K562 (cell line): ENCODE measurements at places on chromosomes 11 and 22.

- DNase-seq, result peak; percentile 83
Observed at GRCh38 chr11:57251491-57252104, 14.5 kb upstream of the APLNR start.

DNA sequence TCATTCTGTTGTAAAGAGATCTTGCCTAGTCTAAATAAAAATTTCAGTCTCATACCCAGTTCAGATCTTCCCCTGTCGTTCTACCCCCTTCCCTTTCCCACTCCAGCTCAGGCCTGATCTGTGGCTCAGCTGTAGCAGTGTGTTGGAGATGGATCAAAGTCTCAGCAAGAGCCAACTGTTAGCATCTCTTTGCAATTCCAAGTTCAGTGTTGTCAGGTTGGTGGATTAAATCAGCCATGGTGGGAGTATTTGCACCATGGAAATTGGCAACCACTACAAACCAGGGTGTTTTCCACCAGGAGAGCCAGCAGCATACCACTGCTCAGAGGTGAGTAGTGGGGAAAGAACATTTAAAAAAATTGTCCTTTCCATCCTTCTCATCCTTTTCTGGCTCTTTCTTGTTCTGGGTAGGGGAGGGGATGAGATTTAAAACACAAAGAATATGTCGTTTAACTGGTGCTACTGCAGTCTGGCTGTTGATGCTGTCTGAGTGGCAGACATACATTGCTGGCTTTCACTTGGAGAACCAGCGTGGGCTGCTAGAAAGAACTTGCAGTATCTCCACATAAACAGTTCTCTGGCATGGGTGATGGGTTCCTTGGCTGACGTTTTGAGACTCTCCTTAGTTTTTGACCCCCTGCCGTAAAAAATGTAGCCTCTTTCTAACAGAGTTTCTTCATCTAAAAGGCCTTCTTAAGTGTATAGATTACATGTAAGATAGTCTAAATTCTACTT is 514.1 kb downstream of the RAB38 start:
- DNase-seq, result no peak

DNA sequence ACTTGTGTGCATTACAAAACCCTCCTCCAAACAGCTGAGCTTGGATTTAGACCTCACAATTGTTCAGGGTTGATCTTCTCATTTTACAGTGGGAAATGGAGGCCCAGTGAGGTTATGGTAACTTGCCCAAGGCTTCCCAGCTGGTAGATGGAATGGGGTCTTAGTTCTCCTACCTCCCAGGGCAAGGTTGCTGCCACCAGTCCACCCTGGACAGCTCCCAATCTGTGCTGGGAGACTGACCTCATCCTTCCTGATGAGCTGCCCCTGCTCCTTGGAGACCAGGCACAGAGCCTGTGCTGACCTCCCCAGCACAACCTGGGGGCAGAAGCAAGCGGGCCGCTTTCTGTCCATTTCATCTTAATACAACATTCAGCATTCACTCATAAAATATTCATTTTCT is 190.7 kb downstream of the ST3GAL4 start:
- DNase-seq, result no peak

DNA sequence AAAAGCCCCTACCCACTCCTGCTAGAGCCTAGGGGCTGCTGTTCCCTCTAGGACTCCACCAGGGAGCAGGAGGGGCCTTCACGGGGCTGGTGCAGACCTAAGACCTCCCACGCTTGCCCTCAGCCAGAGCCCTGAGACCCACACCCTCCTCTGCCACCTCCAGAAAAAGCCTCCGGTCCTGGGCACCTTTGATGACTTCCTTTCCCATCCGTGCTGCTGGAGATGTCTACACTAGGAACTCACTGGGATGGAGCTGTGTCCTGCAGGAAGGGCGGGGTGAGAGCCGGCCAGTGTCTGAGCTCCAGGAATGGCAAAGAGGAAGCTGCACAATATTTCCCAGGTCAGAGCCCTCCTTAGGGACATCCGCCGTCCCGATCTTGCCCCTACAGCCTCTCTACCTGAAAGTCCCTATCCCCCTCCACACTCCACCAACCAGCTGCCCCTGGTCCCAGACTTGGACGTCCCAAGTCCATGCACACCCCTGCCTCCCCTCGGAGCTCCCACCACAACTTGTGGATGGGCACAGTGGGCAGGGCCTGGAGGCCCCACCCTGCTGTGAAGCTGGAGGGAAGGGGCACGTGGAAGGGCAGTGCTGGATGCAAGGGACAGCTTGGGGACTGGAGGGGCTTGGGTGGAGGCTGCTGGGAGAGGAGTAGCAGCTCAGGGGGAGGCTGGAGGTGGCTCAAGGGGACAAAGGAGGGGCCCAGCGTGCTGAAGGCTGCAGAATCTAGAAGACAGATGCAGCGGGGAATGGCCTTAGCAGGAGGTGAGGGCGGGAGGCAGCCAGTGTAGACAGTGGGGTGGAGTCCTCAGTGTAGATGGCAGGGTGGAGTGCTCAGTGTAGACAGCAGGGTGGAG is 13.5 kb upstream of the LRP5 start:
- no peak for DNase-seq

GRCh38 chr11:19895776-19896175 is 183.1 kb downstream of the NAV2 start:
- DNase-seq, result no peak

DNA sequence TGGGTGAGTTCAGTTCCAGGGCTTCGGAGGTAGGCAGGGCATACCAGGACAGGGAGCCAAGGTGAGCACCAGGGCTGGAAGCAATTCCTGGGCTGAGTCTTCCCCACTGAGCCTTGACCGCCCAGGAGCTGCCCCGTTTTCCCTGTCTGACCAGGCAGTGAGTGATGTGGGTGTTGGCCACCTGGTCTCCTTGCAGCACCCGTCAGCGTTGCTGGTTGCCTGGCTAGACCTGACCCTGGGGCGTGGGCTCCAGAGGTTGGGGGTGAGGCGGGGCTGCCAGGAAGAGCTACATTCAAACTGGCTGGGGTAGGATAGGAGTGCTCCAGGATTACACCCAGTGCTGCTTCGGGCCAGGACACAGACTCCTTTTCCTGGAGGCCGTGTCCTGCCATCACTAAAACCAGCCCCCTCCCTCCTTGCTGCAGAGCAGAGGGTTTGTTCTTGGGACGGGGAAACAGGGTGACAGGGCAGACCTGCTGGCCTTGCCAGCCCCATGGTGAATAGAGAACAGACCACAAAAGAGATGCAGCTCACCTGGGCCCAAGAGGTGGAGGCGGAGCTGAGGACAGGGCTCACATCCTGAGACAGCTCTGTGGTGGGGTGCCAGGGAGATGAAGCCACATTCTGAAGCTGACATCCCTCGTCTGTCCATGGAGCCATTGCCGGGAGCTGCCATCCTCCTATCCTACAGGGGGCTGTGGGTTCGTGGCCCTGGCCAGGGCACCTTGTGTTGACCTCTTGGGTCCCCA is 14.2 kb downstream of the INCENP start:
- no peak for DNase-seq

DNA sequence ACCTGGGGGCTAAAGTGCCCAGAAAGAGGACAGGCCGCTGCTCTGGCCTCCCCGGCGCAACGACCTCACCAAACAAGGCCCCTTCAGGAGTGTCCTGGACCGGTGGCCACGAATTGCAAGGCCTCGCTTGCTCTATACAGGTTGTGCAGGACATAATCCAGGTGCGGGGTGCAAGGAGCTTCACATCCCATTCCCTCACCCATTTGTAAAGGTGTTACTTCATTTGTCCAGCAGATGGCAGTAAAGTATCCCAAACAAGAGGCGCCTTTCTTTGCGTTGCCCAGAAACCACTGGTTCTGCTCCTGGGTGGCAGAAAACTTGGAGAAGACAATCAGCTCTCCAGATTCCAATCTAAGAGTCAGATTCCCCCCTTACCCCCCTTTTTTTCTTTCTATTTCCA is 35.9 kb upstream of the PRDM11 start:
- peak; percentile 70 for DNase-seq

- DNase-seq, result no peak
Observed at GRCh38 chr11:113444502-113445123, 30.6 kb downstream of the DRD2 start.

GRCh38 chr11:36233204-36233603 is 56.0 kb downstream of the COMMD9 start:
- DNase-seq, result no peak

GRCh38 chr11:76329084-76329648 is 51.8 kb downstream of the THAP12 start:
- DNase-seq, result no peak

GRCh38 chr11:91365986-91366585 is 858.5 kb upstream of the FAT3 start:
- no peak for DNase-seq

DNA sequence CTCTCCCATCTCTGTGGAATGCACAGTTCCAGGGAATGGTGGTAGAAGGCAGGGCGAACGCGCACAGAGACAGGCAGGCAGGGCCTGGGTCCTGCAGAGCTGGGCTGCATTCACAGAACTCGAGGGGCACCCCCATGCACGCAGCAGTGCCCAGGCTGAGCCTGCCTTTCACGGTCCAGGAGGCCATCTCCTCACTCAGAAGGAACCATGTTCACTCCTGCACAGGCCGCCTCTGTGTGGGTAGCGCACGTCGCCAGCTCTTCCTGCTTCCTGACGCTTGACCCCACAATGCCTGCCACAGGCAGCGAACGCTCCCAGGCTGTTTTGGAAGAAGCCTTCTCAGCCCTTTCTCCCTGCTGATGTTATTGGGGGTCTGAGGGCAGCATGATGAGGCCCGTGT is 98.8 kb upstream of the BID start:
- no peak for DNase-seq

- DNase-seq, result no peak
Observed at GRCh38 chr22:31610611-31611010, 51.4 kb downstream of the PISD start.

DNA sequence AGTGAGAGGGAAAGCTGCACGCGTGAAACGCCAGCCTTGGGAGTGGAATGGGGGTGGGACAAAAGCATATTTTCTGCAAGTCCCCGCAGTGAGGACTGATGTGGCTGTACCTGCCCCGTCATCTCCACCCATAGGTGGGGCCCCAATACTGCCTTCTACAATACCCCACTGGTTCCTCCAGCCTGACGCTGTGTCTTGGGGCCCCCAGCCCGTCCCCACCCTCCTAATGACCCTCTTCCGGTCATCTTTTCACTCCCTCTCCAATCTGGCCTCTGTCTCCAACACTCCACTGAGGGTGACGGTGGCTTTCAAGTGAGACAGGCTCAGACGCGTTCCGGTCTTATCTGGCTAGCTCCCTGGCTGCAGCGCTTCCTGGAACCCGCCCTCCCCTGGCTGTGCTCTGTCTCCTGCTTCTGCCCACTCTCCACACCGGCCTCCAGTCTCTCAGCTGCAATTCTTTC is 104.2 kb downstream of the MICAL3 start:
- peak; percentile 87 for DNase-seq

- no peak for DNase-seq
Observed at GRCh38 chr11:18575361-18575760, 13.2 kb downstream of the UEVLD start.

DNA sequence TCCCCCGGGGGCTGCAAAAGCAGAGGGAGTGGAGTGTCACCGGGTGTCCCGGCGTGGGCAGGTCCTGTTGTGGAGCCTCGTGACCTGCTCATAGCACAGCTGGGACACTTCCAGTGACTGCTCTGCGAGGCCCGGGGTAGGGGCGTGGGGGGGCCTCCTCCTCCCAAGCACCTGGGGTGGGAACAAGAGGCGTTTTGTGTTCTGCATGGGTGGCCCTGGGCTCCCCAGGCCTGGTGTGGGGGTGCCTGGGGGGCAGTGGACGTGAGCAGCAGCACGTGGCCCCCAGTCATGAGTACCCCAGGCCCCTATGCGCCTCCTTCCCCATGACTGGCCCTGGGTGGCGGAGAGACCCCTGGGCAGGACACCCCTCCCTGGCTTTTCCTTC is 104.7 kb downstream of the KCNQ1 start:
- DNase-seq, result no peak

- no peak for DNase-seq
Observed at GRCh38 chr11:35424157-35424940, 5.0 kb upstream of the SLC1A2 start.

DNA sequence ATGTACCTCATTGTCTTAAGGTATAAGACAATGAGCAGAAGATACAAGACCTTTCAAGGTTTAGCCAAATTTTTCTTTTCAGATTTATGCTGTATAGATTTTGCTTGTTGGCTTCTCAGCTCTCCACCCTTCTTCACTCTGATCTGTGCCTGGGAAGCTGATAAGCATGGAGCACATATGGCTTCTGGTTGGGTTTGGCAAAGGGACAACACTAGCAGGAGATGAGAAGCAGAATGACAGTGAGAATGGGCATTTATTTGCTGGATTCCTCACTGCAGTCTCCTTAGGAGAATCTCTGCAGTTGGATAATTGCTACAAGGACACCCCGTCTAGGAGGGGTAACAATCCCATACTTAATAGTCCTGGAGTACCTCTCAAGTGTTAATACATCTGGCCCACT is 474.8 kb upstream of the CCDC90B start:
- no peak for DNase-seq

- DNase-seq, result no peak
Observed at GRCh38 chr11:57392066-57392762, 1.8 kb upstream of the PRG2 start.

DNA sequence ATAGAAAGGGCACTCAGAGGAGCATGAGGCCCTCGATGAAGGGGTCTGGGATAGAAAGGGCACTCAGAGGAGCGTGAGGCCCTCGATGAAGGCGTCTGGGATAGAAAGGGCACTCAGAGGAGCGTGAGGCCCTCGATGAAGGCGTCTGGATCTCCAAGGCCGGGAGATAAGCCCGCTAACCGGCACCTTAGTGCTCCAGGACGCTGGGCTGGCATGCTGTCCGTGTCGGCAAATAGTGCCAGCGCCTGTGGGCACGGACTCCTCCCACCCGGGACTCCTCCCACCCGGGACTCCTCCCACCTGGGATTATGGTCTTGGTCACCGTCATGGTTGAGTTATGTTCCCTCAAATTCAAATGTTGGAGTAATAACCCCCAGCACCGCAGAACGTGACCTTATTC is 725.3 kb downstream of the BRD1 start:
- no peak for DNase-seq

GRCh38 chr22:43731988-43732387 is 80.1 kb downstream of the EFCAB6 start:
- DNase-seq, result no peak

DNA sequence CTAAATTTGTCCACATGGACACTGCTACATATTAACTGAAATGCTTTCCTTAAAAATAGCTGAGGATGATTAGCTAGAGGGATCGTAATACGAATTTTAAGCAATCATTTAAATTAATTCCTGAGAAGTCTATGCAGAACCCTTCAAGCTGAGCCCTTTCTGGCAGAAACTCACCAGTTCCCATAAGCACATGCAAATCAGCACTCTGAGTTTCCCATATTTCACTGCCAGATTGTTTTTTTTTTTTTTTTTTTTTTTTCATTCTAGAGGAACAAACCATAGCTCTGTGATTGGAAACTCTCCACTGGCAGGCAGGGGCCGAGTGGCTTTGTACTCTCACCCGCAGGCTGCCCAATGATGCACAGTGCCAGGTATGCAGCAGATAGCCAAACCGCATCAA is 145.6 kb downstream of the EFCAB6 start:
- DNase-seq, result no peak
